ENCODE measurements at places on chromosomes 1 and 21. TPM values are rescaled to one million over a fixed set of nuclear protein-coding genes. Genes with fewer than 3 reads are reported as not detected.

- ATAC-seq: no peak
These were observed 57.9 kb downstream of the CENPF start for GRCh38 chr1:214660900-214661299.

- ATAC-seq: no peak
These were observed 20.7 kb upstream of the CR2 start for GRCh38 chr1:207433435-207433834.

Gene ANKRD65
- not detected for total RNA-seq

Gene RIMS3
- 3.0 TPM for total RNA-seq

GRCh38 chr1:75708910-75709309, 15.6 kb upstream of the ACADM start:
- no peak for ATAC-seq

Gene CATSPER4
- total RNA-seq: not detected

DNA sequence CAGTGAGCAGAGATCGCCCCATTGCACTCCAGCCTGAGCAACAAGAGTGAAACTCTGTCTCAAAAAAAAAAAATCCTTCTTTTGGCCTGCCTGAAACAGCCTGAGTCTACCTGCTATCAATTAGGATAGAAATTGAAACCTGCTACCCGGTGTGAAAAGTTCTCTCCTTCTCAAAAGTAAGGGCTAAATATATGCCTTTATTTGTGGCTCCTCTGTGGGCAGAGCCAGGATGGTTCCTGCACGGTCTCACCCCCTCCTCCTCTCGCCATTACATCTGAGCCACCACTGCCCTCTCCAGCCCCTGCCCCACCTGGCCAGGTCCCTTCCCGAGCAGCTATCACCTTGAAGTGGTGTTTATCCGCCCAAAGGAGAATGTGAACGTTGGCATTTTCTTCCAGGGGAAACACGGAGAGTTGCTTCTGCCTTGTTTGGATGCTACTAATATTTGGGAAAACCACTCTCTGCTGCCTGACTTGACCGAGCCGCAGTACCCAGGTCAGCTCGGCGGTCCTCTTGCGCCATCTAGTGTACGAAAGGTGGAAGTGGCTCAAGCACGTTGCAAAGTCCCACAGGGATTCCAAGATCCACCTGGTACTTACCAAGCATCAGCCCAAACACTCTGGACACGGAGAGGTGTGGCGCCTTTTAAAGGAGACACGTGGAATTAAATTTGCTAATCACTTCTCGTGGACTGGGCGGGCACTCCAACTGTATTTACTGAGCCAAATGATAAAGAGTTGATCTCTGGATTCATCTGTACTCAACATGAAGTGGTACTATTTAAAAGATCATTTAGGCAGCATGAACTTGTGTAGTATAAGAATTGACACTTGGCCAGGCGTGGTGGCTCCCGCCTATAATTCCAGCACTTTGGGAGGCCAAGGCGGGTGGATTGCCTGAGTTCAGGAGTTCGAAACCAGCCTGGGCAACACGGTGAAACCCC, 31.9 kb downstream of the SETD4 start:
- peak; percentile 88 for ATAC-seq

Gene MYOG
- total RNA-seq: not detected

- no peak for ATAC-seq
These were observed 58.6 kb upstream of the ARHGAP29 start for GRCh38 chr1:94296018-94296417.

- no peak for ATAC-seq
These were observed 125.5 kb downstream of the PGBD5 start for GRCh38 chr1:230300322-230301301.

Gene PRDM2
- total RNA-seq: 57.1 TPM

Gene SAMSN1
- total RNA-seq: 93.3 TPM

Gene DDI2
- 28.3 TPM for total RNA-seq

DNA sequence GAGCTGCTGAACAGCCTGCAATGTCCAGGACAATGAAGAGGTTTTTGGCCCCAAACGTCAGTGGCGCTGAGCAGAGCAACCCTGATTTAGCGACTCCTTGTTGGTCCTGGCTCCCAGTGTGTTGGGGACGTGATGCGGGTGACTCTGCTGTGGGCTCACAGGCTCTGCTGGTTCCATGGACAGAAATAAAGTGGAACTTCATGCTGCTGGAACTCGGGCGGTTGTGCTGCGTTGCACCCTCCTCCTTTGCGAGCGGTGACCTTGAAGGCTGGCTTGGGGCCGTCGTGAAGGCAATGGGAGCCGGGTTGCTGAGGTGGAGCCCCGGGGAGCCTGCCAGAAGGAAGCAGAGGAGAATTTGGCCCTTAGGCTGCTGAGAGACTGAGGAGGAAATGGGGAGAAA, 122.6 kb upstream of the C1orf174 start:
- ATAC-seq: no peak

GRCh38 chr1:45443580-45444446, 47.1 kb downstream of the TESK2 start:
- ATAC-seq: no peak

GRCh38 chr1:226210571-226211176, 12.8 kb upstream of the MIXL1 start:
- ATAC-seq: no peak

DNA sequence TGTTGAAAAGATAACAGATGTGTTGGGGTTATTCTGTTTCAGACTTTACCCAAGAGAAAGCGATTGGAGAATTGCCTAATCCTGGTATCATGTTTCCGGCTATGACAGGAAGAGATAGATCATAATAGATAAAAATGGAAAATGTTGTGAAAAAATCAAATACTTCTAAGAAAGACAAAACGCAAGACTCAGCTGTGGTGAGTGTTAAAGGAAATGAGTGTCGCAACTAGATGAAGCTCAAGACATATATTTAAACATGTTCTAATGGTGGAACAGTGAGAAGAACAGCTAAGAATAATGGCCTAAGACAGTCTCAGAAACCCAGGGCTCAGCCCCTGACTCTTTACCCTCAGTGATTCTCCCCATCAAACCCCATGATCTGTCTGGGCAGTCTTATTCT, 426.7 kb upstream of the RUNX1 start:
- no peak for ATAC-seq

DNA sequence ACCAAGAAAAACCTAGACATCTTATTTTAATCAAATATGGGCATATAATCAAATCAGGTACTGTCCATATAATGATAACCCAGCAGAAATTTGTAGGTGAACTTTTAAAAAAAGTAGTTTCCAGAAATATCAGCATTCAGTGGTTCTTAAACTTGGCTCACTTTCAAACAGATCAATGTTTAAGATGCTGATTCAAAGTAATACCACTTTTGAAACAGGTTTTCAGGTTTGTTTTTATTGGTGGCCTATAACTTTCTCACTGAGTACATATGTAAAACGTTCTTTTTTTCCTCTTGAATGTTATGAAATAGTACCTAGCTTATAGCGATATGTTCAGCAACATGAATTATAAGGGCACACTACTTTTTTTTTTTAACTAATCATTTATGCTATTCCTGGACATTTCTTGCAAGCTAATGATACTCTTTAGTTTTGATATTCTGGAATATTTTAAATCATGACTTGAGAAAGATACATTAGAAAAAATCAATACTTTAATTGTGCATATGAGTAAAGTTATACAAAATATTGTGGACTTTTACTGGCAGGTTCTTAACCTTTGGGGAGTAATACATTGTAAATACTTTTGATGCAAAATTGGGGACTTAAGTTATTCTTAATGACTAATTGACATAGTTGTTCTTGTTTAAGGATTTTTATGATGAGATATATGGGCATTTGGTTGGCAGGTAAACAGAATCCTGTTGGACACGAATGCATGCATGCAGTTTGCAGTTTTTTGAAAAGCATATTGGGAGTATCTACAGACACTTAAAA, 3.0 kb downstream of the NFIA start:
- ATAC-seq: no peak

GRCh38 chr21:17498586-17498985, 14.3 kb upstream of the CXADR start:
- ATAC-seq: no peak

Gene UBXN10
- total RNA-seq: 0.63 TPM

Gene TLCD4
- 0.04 TPM for total RNA-seq

Gene FAM3B
- not detected for total RNA-seq

GRCh38 chr1:115286431-115287205, 51.4 kb downstream of the NGF start:
- no peak for ATAC-seq

DNA sequence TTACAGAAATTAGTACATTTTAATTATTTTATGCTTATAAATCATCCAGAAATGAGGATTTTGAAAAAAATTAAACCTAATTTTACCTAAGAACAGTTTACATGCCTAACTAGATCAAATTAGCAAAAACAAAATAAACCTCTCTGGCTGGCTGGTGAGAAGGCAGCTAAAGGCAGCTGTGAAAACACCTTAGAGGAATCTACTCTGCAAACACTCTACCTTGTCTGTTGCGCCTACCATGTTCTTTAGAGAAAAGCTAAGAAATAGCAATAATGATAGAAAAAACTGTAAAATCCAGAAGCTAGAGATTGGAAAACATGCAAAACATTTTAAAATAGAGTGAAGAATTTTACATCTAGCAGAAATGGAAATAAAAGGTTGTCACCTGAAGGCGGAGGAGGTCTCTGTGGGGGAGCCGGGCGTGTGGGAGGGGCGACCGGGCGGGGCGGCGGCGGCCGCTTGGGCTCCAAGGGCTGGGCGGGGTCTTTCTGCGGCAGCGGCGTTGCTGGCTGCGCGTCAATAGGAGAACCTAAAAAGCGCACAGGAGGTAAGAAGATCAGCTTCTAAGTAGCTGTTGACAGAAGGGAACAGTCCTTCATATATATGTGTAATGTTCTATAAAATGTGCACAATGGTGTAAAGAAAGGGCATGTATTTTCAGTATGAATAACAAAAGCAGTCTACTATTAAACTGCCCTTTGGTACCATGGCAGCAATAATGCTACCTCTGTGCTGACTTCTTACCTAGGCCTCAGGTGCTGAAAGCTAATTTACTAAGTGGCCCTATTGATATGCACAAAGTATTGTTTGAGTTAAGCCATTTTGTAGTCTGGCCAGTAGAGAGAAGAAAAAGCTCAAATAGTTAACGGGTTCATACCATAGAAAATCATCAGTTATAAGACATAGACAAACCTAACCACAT, 33.3 kb upstream of the CFAP298 start:
- ATAC-seq: no peak

DNA sequence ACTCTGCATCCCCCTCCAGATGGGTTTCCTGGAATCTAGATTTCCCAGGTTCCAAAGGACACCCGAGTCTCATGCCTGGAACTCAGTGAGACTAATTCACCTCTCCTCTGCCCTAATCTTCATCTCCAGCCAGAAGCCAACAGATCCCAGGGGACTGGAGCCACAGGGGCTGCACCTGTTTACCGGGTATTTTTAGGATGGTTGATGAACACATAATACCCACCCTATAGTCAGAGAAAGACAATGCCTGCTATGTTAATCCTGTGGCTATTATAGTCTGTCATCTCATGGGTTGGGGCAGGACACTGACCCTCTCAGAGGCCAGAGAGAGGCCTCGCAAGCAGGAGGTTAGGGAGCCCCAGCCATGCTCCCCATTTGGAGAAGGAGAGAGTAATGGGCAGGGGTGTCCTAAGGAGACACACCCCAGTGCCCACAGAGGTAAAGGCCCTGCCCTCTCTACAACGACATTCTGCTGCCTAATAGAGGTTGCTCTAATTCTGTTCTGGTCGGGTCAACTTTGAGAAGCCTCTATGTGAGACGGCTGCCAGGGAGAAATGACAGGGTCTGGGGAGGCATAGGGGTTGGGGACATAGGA, 1.0 kb upstream of the TNNI1 start:
- no peak for ATAC-seq

DNA sequence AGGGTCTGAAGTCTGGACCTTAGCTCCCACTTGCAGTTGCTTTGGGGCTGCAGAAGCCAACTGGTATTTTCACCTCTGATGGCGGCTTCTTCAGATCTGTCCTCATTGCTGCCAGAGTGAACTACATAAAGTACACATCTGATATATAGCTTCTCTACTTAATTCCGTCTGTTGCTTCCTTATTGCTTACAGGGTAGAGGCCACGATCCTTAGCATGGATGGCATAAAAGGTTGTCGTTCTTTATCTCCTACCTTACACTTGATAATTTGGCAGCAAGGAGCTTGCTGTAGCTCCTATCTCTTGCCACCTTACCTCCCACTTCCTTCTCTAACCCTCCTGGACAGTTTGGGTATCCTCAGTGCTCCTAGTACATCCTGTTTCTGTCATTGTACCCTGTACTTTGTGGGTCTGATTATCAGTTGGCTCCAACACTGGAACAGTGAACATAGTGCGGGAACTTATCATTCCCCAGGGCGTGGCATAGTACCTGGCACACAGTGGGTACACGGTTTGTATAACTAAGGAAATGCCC, 30.9 kb upstream of the NBL1 start:
- ATAC-seq: no peak

DNA sequence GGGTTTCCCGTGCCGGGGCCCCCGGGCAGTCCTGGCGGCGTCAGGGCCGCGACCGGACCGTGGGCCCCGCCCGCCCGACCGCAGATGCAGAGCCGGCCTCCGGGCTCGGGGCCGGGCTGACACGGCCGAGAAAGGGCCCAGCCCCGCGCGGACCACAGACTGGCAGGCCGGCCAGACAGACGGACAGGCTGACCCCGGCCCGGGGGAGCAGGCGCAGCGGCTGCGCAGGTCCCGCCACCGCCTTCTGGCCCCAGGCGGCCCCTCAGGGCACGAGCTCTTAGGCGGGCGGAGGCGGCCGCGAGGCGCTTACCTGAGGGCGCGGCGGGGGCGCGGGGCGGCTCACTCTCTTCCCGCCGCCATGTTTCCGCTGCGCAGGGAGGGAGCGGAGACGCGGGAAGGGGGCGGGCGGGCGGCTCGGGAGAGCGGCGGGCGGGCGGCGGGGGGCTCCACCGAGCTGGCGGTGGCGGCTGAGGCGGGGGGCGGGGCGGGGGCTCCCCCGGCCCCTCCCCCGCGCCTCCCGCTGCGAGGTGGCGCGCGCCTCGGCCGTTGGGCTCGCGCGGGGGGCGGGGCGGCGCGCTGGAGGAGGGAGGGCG, at the start of gene SCMH1:
TSS of gene SCMH1 (minus strand) at position 558 of the 593 bp plus-strand sequence. CDS start 56,173 bp downstream, outside the sequence.
- peak; percentile 52 for ATAC-seq

Gene ACKR1
- total RNA-seq: not detected

Gene FAM72B
- total RNA-seq: 22.9 TPM

Gene NECTIN4
- total RNA-seq: 0.22 TPM

Gene LPAR3
- 1.1 TPM for total RNA-seq

- ATAC-seq: no peak
These were observed 1.1 kb upstream of the GUCA2A start for GRCh38 chr1:42165511-42166210.

Gene PERM1
- total RNA-seq: not detected

Gene LCE1E
- not detected for total RNA-seq

Gene FCRL1
- not detected for total RNA-seq

Gene CYP2J2
- total RNA-seq: 0.87 TPM

Gene BATF3
- total RNA-seq: 129 TPM

Gene OR2T29
- not detected for total RNA-seq

GRCh38 chr1:20301463-20302107, 10.9 kb downstream of the VWA5B1 start:
- no peak for ATAC-seq

DNA sequence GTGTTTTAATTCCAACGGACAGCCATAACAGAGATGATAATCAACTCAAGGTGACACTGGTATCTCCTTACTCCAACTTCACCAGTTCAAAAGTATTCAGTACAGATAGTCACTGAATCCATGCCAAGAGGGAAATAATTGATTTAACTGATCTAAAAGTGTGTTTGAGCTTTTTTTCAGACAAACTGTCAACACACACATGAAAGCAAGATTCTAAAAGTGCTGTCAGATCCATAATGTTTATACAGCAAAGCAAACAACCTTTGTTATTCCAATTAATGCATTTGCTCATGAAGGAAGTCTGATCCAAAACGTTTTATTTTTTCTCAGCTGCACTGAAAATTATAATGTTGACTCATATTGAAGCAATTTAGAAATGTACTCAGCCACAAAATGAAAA, 5.9 kb upstream of the PRKAA2 start:
- ATAC-seq: no peak
